ENCODE measurements at places on chromosomes 3 and 15. TPM values are rescaled to one million over a fixed set of nuclear protein-coding genes. Genes with fewer than 3 reads are reported as not detected.

DNA sequence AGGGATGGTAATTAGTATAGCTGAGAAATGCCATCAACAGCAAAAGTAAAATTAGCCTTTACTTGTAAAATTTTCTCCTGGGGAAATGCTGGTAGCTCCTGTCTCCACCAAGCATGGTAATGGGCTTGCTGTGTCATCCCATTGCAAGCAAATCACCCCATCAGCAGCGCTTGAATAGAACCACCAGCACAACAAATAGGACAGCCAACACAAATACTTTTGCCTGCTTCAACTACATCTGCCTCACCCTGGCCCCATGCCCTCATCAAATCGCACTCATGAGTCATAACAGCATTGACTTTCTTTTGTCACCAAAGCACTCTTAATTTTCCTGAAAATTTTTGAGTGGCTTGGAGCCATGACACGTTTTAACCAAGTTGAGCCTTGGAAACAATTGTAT is 52.6 kb downstream of the ERC2 start:
- no peaks in the 10 kb centered on the region for H3K4me1 ChIP-seq
- DNase-seq, result no peak
- no peak overlapping the region for H3K27ac ChIP-seq
- no peak overlapping the region for H3K4me3 ChIP-seq

The GXYLT2 gene
- 15.4 TPM for total RNA-seq

The WDR49 gene
- 0.98 TPM for total RNA-seq

The TGM5 gene
- 2.7 TPM for total RNA-seq

- no peaks in the 10 kb centered on the region for H3K27me3 ChIP-seq
- no peaks in the 10 kb centered on the region for H3K4me1 ChIP-seq
- no peak for DNase-seq
Observed at GRCh38 chr15:78492872-78493271, 14.5 kb upstream of the HYKK start.
